HL-60 (cell line): ENCODE measurements at places on chromosomes 7 and 10.

- no peak for DNase-seq
These were observed 77.9 kb upstream of the LRRN3 start for GRCh38 chr7:111012799-111013675.

DNA sequence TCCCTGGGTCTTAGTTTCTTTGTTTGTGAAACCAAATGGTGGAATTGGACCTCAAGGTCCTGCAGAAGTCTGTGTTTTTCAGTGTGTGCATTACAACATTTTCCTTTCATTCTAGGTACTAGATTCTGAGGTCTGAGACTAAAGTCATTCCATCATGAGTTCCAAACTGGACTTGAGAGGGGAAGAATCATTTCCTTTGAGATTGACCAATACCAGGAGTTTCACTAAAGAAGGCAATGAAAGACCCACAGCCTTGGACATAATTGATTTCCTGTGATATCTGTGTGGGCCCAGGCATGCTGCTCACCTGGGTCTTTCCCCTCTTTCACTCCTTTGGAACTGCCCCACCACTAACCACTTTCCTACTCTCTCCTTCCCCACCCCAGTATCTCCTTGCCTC, 18.2 kb downstream of the TAS2R41 start:
- no peak for DNase-seq

DNA sequence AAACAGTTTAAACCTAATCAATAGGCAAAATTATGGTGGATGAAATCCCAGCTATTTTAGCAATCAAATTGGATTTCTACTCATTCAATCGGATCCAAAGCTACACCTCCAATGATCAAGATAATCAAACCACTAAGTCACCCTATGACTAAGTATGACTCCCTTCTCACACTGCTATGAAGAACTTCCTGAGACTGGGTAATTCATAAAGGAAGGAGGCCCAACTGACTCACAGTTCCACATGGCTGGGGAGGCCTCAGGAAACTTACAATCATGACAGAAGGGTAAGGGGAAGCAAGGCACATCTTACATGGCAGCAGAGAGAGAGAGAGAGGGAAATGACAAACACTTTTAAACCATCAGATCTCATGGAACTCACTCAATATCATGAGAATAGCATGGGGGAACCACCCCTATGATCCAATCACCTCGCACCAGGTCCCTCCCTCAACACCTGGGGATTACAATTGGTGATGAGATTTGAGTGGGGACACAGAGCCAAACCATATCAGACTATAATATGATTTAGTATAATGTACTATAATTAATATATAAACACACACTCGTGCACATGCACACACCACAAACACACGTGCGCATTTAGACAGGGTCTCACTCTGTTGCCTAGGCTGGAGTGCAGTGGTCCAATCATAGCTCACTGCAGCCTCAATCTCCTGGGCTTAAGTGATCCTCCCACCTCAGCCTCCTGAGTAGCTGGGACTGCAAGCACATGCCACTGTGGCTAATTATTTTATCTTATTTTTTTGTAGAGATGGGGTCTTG, 213.6 kb upstream of the FOXK1 start:
- DNase-seq = no peak

- DNase-seq = no peak
These were observed 36.6 kb downstream of the DNMBP start for GRCh38 chr10:99973190-99973589.

DNA sequence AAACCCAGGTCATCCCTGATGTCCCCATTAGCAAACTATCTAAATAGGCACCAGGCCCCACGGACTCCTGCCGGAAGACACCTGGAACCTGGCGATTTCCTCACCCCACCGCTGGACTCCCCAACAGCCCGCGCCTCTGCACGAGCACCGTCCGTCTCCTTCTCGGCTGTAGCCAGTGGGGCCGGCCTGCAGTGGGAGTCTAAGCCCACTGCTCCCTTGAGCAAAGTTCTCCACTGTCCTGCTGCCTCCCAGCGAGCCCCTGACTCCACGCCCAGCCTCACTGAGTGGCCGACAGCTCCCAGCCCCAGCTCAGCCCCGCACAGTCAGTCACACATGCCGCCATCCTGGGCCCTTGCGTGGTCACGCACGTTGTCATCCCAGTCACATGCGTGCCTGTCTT, 211.3 kb upstream of the PPP2R2D start:
- no peak for DNase-seq

DNA sequence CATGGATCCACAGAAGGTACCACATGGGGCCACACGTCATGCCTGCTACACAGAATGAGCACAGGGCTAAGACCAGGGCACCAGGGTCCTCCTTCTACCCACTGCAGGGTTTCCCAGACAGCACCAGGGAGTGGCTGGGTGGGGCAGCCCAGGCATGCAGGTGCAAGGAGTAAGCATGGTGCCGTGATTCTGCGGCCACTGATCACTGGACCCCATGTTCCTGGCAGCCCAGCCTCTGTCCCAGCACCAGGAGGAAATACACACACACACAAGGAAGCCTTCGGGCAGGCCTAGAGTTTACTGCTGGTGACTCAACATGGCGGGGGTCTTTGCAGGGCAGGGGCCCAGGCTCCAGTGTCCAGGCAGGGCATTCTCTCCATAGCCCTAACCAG, 13.9 kb downstream of the ATP6V1F start:
- no peak for DNase-seq

GRCh38 chr7:111082351-111082750, 8.6 kb upstream of the LRRN3 start:
- DNase-seq = no peak

DNA sequence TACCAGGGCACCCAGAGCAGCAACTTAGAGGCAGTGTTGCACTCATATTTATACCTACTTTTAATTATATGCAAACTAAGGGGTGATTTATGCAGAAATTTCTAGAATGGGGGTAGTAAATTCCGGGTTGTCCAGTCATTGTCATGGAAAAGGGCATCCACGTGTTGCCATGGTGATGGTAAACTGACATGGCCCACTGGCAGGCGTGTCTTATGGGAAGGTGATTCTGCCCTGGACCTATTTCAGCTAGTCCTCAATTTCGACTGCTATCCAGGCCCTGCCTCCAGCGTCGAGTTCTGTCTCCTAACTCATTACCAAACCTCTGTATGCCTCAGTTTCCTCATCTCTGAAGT, 12.8 kb downstream of the SNX8 start:
- DNase-seq = no peak

DNA sequence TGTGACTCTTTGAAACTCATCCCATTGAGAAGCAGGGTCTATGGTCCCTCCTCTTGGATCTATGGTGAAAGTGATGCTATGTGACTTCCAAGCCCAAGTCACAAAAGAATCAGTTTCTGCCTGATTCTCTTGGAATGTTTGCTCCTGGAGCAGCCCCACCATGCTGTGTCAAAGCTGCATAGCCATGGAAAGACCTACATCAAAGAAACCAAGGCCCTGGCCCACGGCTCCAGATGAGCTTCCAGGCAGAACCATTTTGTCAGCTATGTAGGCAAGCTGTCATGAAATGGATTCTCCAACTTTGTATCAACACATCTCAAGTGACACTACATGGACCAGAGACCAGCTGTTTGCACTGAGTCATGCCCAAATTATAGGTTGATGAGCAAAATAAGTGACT, 77.0 kb downstream of the AASS start:
- DNase-seq = no peak

DNA sequence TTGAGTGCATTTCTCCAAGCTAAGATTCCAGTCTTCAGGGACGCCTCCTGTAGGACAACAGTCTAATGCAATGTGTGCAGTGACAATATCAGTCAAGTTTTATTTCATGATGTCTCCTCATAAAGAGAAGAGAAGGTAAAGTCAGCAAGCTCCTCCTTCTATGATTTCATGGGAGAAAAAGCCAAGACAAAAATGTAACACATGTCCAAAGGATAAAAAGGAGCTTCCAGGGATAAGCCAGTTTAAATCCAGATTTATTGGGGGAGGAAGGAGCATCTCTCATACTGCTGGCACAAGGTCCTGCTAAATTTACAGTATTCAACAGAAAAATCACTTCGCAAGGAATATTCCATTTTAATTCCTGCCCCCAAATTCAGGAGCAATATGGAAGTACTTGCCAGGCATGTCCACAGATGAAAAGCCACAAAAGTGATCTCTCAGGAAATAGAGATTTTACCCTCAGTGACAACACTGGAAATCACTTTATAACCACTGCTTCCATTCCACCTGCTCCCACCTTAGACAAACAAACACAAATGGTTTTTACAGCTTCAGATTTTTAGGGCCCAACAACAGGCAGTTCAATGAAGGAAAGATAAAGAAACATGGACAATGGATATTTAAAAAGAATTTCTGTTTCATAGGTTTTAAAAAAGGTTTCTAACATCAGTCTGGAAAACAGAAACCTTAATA, 677.5 kb upstream of the C7orf33 start:
- DNase-seq = no peak

DNA sequence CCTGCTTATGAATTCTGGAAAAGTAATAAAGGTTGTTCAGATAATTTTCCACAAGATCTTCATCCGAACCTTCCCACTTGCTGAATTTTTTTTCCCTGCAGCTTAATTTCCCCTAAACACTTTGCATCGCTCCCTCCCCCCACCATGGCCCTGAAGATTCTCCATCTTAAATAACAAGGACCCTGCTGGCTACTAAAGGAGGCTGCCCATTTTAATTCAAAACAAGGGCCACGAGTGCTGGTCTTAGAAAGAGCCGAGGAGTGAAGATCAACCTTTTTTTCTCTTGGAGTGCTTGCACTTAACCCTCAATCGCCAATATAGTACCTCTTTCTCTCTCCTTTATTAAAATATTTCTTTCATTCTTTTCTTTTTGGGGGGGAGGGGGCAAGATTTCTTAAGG, 9.2 kb upstream of the SP8 start:
- no peak for DNase-seq

- DNase-seq = peak; percentile 49
These were observed 2.5 kb upstream of the ACBD5 start for GRCh38 chr10:27242951-27243551.

DNA sequence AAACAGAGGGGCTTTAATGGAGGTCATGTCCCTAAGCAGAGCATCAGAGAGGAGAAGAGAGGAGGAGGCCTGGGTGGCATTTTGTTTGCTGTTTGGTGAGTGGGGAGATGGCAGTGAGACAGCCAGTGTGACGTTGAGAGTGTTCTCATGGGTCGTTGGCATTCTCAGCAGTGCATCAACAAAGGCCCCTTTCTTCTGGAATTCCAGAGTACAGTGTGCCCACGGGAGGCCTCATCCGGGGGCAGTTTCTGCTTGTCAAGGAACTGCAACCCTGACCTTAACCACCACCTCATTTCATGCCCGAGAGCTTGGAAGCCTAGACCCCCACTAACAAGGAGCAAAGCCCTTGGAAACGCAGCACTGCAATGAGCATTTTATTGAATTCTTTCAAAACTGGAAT, 92.9 kb downstream of the CELF2 start:
- DNase-seq = no peak

GRCh38 chr10:109027534-109028185, 895.7 kb downstream of the XPNPEP1 start:
- DNase-seq = no peak

DNA sequence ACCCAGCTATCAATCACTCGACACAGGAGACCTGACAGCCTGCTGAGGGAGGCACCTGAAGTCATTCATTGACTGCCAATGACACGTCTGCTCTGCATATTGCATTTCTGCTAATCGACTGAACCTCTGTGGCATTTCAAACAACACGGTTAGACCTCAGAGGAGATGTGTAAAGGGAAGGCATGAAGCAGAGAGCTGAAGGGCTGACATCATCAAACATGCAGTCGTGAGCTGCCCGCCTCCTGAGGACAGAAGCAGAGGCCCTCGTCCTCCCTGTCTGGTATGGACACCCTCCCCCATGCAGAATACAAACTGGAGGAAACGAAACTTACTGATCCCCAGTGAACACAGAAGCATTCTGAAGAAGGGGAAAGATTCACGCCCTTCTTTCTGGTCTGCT, 462.6 kb upstream of the MGMT start:
- DNase-seq = no peak

DNA sequence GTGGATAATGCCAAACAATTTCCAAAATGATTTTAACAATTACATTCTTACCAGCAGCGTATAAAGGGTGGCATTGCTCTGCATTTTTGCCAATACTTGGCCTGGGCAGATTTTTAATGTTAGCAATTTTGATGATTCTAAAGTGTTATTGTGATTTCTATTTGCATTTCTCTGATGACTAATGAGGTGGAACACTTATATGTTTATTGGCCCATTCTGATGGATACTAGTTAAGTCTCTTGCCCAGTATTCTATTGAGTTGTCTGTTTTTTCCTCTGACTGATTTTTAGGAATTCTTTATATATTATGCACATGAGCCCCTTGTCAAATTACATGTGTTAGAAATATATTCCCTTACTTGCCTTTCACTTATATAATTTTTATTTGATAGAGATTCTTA, 86.8 kb downstream of the TMEM26 start:
- DNase-seq = no peak

- no peak for DNase-seq
These were observed 268.1 kb downstream of the PRKG1 start for GRCh38 chr10:51342381-51342780.

DNA sequence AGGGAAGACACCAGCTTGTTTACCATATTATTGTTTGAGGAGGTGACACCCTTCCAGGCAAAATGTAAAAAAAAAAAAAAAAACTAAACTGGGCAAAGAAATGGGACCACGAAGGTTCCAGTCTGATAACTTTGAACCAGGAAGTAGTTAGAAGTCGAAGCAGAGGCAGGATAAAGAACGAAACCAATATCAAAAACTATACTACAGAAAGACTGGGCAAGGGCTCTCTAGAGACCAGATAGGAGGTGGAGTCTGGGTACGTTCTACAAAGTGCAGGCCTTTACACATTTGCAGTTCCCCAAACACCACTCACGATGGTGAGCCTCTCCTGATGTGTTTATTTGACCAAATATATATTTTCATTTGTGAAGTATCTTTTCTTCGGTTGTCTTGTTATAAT, 125.7 kb upstream of the CDK1 start:
- DNase-seq = no peak

GRCh38 chr10:119969609-119970008, 77.1 kb downstream of the SEC23IP start:
- DNase-seq = no peak

- peak; percentile 76 for DNase-seq
These were observed 1.1 kb downstream of the TRRAP start for GRCh38 chr7:98879198-98879978.

DNA sequence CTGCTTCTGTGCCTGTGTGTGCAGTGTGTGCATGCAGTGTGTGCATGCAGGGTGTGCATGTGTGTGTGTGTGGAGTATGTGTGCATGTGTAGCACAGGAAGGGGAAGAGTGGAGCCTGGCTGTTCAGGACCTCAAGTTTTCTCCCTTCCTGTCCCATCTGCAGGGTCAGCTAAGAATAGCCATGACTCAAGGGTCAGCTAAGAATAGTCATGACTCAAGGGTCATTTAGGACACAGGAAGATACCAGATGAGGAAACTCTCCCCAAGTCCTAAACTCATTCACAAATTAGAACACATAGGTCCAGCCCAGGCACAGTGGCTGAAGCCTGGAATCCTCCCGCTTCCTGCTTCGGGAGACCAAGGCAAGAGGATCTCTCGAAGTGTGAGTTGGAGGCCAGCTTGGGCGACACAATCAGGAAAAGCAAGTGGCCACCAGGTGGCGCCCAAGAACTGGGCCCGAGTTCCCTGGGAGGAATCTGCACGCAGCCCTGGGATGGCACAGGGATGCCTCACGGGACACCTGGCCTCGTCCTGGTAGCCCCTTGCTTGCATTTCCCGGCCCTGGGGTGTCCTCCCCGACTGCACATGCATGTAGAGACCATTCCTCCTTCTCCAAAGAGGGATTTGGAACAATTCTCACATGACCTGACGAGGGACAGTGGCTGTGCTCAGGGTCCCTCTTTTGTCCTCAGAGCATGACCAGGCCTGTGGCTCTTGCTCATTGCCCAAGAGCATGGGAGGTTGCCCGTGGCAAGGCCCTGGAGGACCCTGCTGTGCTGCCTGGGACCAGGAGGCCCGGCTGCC, 21.4 kb upstream of the VOPP1 start:
- DNase-seq = peak; percentile 55
